ENCODE measurements at places on chromosomes 2 and 18.
A peak's percentile ranks its signal among the peaks of the same experiment; 100 is the strongest.

DNA sequence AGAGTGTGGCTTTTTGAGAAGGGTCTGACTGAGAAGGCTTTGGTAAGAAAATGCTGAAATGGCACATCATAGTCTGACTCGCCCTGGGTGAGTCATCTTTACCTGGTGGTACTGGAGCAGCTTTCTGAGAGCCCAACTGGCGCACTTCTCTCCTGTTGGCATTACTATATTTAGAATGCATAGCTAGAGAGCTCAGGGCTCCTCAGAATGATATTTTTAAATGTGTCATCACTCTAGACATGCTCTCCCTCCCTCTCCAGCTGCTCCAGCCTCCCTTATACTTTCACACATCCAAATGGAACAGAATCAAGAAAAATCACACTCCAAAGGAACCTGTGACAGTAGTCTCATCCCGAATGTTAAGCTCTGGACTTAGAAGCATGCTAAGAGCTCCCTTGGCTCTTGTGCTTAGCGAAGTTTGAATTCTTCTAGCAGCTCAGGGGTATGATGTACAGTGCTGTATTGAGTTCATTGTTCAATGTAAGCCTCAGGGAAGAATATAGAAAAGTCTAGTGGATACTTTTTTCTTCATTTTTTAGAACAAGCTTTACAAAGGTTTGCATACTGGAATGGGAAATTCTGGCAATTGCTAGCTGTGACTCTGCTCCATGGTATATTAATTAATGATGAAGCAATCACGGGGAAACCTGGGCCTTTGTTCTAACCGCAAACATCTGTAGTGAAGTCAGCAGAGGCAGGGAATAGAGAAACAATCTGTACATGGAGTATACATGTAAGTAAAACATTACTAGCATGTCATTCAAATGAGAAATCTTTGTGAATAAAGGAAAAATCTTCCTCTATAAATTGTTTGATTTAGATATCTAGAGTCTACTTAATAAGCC, 751.2 kb upstream of the NRXN1 start:
- DNase-seq: no peak

- DNase-seq: peak; percentile 37
These were observed 110.0 kb upstream of the STPG4 start for GRCh38 chr2:47265158-47265557.

GRCh38 chr2:168247341-168248261, at the start of gene STK39:
TSS of gene STK39 (minus strand) at chr2:168247595. CDS start at chr2:168247435, 160 bp downstream.
- peak; percentile 70 for DNase-seq

DNA sequence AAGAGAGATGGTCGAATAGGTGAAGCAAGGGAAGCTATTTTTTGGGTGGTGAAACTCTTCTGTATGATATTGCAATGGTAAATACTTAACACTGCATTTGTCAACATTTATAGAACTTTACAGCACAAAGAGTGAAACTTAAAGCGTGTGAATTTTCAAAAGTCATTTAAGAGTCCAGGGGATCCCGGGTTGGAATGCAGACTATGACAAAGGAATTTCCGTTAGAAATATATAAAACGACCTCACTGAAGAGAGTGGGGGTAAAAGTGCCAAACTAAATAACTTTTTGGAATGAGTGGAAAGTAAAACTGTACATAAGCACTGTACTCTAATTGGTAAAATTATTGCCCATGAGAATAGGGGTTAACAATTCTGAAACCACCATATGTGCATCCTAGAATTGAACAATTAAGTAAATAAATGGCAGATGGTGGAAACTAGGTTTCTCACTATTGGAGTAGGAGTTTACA, 191.0 kb upstream of the FN1 start:
- no peak for DNase-seq

DNA sequence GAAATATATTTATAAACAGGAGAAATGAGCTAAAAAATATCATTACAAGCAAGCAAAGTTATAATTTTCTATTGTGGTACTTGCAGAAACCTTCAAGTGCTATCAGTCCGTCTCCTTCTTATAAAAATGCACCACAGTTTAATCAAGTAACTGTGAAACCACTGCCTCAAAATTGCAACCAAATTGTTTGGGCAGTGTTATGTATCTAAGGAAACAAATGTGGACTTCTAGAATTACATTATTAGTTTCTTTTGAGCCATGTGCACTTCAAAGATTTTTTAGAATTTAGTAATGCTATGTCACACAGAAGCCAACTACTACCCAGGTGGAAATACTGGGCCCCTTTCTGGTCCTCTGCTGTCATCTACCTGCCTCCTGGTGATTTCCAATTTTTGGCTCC, 495.6 kb downstream of the NYAP2 start:
- no peak for DNase-seq

DNA sequence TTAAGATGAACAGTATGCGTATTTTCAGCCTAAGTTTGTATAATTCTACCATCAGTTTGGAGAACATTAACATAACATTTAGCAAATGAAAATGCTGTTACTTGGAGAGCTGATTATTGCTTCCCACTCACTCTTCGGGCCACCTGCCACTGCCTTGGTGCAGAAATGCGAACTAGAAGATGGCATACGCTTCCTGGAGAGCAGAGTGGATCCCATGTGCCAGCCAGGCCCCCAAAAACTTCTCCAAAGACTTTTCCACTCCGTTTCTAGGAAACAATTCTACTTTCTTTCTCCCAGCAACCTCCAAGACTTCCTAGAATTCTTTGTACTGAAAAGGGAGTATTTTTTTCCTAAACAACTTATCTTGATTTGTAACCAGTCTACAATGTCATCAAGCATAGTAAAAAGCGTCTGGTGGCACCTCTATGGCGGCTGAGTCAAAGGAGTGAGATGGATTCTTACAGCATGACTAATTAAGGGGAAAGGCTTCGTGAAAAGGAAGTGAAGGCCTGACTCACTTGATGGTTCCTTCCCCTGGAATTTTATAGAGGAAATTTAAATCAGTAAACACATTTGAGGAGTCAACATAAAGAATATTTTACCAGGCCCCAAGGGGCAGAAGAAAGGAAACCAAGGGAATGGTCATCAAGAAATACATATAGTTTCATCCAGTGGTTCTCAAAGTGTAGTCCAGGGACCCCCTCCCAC, 36.6 kb downstream of the FEZ2 start:
- peak; percentile 54 for DNase-seq

DNA sequence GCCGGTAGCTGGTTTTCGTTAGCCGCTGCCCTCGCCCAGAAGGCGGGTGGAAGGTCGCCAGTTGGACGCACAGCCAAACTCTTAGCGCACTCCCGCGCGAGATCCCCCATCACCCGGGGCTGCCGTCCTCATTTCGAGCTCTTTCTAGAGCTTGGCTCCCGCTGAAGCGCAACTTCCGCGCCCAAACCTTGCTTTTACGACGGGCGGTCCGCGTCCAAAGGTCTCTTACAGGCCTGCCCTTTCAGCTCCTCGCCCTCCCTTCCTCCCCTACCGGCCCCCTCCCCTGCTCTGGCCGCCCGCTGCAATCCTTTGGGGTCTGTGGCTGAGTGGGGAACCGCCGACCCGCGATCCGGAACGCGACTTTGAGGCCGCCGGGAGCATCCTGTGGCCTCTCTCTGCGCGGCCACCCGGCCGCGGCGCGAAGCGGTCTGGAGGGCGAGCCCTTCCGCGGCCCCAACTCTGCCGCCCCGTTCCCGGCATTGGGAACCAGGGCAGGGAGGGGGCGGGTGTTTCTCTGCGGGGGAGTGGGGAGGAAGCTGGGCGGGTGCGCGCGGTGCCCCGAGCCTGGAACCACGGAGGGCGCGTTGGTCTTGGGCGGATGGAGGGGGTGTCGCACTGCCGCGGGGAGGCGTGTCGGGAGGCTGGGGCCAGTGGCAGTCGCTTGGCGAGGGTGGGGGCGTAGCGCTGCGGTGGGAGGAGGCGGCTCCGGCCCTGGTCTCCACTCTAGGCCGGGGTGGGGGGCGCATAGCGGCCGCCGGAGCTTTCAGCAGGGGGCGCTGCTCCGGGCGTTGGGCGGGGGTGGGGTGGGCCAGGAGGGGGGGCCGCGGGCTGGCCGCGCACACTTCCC, at the start of gene GDF7:
Gene GDF7, plus strand, starts transcription at position 841 of the 847 bp plus-strand sequence. CDS start 96 bp downstream, outside the sequence.
- DNase-seq: peak; percentile 78

- DNase-seq: no peak
These were observed 24.0 kb downstream of the MYO7B start for GRCh38 chr2:127559454-127559853.

DNA sequence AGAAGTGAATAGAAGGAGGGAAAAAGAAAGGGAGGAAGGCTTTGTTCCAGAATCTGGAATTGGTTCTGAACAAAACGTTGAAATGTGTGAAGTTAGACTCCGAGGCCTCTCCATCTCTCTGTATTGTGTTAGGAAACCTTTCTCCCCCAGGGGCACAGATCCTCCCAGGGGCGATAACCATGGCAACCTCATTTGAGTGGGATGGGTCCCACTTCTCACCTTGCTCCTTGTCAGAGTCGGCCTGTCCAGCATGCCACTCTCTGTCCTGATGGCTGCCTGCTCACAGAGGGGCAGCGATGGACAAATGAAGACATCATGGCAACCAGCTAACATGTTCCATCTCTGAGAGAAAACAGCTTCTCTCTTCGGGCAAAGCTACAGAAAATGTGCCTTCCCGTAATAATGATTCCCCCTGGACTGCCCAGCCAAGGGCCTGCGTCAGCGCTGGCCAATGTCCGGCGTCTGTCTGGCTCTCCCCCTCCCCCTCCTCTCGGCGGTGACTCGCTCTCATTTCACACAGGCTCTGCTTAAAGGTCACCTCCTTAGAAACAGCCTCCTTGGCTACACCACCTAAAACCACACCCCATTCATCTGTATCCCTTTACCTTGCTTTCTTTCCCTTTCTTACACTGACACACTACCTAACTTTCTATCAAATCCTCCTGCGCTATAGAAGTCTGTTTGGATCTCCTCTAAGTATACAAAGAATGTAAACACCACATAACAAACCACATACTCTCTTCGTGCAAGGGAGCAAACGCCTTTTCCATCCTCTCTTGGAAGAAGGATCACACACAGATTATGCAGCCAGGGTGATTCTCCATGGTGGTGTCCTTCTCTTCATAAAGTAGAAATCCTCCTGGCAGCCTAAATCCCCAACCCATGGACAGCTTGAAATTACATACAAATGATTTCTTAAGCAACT, 32.1 kb upstream of the TTC39C start:
- no peak for DNase-seq

- no peak for DNase-seq
These were observed 22.3 kb downstream of the RNF125 start for GRCh38 chr18:32040936-32041335.

GRCh38 chr18:45874491-45875184, 49.2 kb downstream of the SIGLEC15 start:
- no peak for DNase-seq

DNA sequence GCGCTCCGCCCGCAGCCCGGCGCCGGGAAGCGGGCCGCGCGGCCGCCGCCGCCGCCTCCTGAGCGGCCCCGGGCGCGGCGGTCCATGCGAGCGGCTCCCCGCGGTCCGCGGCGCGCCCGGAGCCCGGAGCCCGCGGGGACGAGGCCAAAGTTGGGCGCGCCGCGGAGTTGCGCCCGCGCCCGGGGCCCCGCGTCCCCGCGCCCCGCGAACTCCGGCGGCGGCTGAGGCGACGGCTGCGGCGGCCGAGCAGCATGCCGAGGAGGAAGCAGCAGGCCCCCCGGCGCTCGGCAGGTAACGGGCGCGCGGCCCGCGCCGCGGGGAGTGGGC, 992 bp downstream of the TSHZ1 start:
- no peak for DNase-seq

GRCh38 chr2:180656455-180656847, 324.0 kb upstream of the UBE2E3 start:
- DNase-seq: no peak

- DNase-seq: peak; percentile 18
These were observed 209.6 kb upstream of the PIK3C3 start for GRCh38 chr18:41745166-41746049.

DNA sequence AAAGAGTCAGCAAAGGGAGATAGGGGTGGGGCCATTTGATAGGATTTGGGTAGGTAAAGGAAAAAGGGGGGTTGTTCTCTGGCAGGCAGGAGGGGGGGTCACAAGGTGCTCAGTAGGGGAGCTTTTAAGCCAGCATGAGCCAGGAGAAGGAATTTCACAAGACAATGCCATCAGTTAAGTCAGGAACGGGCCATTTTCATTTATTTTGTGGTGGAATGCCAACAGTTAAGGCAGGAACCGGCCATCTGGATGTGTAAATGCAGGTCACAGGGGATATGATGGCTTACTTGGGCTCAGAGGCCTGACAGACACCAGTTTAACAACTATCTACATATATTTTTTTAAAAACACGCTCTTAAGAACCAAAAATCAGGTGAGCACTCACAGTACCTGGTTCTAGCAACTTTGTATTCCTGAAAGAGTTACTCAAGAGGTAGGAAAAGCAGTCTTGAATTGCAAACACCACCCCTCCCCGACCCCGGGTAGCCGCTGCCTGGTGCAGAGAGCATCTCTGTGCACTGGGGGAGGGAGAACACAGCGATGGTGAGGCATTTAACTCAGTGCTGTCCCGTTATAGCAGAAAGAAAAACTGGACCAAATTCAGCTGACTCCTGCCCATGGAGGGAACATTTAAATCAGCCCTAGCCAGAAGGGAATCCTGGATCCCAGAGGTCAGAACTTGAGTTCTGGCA, 414.5 kb upstream of the KLHL29 start:
- no peak for DNase-seq

DNA sequence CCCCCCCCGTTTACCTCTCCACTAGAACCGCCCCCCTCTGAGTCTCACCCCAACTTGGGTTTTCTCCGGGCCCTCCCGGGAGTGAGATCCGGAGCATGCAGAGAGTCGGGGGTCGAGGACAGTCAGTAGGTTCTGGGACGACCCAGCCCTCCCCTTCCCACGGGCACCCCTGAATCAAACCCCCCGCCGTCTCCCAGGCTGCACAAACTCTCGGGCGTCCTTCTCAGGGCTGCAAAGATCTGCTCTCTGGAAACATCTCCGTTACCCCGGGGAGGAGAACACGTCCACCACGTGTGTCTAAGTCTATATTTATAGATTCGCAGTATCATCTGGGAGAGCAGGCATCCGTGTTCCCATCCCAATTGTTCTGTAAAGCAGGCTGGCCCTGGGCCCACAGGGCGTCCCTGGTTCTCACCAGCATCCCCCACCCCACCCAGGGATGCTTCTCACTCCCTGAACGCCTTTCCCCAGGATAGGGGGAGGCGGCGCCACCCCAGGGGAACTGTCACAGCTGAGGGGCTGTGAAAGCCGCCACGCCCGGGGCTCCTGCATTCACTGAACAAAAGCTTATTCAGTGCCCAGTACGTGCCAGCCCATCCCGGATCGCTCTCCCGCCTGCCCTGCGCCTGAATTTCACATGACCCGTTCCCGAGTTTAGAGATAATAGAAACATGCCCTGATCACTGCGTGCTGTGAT, 765 bp upstream of the DIPK1C start:
- DNase-seq: no peak

GRCh38 chr2:134839649-134840048, 1.2 kb downstream of the ACMSD start:
- no peak for DNase-seq

All from Caco-2 (cell line).